Psoas muscle (tissue), 8 donors: ENCODE measurements at places on chromosomes 2 and 18. TPM values are rescaled to one million over a fixed set of nuclear protein-coding genes. Genes with fewer than 3 reads are reported as not detected.

DNA sequence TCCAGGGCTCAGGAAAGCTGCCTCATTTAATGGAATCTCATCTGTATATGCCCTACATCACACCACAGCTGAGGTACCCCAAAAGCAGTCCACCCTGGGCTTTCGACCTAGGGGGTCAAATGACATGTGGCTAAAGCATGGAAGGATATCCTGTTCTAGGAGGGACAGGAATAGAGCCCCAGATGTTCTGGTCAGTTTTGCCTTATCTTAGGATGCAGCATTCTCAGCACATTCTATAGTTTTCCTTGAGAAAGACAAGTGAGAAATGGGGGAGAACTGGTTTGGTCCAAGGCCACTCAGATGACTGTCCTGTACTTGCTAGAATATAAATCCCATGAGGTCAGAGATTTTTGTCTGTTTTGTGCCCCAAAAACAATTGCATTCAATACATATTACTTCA lies 688.0 kb upstream of the ZEB2 start:
- DNase-seq: no peak
- H3K27ac ChIP-seq: no peak overlapping the region
- no peaks in the 10 kb centered on the region for H3K27me3 ChIP-seq
- no peak overlapping the region for H3K4me3 ChIP-seq
- H3K4me1 ChIP-seq: no peaks in the 10 kb centered on the region
- H3K36me3 ChIP-seq: no peaks in the 10 kb centered on the region

GRCh38 chr18:60593249-60593648 lies 220.7 kb upstream of the MC4R start:
- no peak for DNase-seq
- H3K27me3 ChIP-seq: no peaks in the 10 kb centered on the region
- no peaks in the 10 kb centered on the region for H3K4me1 ChIP-seq

GRCh38 chr18:13982126-13982525 lies 66.8 kb upstream of the MC2R start:
- no peak for DNase-seq
- no peak overlapping the region for H3K27ac ChIP-seq
- no peaks in the 10 kb centered on the region for H3K27me3 ChIP-seq
- H3K4me1 ChIP-seq: no peaks in the 10 kb centered on the region
- H3K4me3 ChIP-seq: no peak overlapping the region
- no peaks in the 10 kb centered on the region for H3K36me3 ChIP-seq

- H3K27me3 ChIP-seq: no peaks in the 10 kb centered on the region
- no peak overlapping the region for H3K4me3 ChIP-seq
- no peak for DNase-seq
- no peaks in the 10 kb centered on the region for H3K36me3 ChIP-seq
These were observed 1185.6 kb upstream of the CELF4 start for GRCh38 chr18:38751211-38751610.

DNA sequence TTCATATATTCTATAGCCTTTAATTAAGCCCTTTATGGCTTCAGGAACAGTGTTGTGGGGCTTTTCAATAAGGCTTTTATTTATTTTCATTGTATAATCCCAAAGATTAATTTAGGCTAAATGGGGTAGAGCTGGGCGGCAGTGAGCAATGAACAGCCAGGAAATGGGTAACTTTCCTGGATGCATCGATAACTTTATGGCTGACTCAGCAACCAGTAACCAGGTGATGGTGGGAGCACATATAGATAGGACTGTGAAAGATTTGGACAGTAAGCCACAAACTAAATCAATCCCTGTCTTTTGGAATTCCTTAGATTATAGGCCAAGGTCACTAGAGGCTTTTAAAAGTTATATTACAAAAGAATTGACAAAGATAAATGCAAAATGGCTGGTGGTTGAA lies 1260.6 kb upstream of the CELF4 start:
- DNase-seq: no peak

DNA sequence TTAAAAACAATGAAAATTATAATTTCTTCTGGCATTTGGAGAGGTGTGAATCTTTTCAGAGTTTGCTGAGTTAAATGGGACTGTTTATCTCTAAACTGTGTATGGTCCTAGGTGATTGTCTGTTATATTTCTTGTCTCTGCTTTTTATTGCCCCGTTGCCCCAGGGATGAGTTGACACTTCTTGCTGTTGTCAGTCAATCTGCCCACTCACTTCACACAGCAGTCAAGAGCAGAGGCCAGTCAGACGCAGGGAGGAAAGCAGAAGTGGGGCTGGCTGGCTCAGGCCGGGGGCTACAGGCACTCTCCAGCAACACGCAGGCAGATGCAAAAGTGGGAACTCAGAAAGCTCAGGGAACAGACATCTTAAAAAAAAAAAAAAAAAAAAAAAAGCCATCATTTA lies 365.2 kb downstream of the CLIP4 start:
- H3K27ac ChIP-seq: no peak overlapping the region
- no peak overlapping the region for H3K4me3 ChIP-seq
- H3K27me3 ChIP-seq: no peaks in the 10 kb centered on the region

Gene ELOA2
- 0.04 TPM for polyA plus RNA-seq
